GM12878 (cell line): ENCODE measurements at places on chromosomes 4 and X. TPM values are rescaled to one million over a fixed set of nuclear protein-coding genes. Genes with fewer than 3 reads are reported as not detected.

DNA sequence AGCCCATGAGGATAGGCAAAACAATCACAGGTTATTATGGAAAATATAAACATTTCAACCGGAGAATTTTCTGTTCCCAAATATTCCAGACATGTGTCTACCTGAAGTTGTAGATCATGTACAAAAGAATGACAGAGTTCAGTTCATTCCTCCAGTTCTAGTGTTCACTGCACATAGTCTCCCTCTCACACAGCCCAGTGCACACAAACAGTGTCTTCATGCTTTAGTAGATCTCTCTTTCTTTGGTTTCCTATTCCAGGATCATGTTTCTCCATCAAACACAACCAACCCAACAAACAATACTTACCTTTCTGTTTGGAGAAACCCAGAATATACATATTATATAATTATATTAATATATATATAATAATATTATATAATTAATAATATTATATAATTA is 671.9 kb downstream of the TRIML1 start:
- no peak for DNase-seq

DNA sequence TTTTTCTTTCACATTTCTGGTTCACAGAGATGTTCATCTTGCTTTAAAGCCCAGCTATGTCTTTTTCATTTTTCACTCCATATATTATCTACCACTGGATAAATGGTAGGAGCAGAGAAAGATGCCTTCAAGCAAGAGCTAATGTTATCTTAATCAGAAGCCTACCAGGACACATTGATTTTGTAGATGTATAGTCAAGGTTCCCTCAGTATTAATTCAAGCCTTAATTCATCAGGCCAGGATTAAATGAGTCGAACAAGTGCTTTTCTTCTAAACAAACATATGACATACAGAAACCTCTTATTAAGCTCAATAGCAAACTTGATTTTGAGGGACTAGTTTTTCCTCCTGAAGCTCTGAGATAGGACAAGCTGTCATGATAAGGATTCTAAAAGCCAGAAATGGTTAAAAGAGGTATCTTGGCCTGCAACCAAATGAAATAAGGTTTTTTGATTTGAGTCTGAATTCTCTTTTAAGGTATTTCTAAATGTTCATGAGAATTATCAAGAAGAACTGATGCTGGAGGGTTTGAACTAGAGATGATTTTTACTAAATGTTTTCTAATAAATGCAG is 81.7 kb upstream of the FTHL17 start:
- no peak for DNase-seq

DNA sequence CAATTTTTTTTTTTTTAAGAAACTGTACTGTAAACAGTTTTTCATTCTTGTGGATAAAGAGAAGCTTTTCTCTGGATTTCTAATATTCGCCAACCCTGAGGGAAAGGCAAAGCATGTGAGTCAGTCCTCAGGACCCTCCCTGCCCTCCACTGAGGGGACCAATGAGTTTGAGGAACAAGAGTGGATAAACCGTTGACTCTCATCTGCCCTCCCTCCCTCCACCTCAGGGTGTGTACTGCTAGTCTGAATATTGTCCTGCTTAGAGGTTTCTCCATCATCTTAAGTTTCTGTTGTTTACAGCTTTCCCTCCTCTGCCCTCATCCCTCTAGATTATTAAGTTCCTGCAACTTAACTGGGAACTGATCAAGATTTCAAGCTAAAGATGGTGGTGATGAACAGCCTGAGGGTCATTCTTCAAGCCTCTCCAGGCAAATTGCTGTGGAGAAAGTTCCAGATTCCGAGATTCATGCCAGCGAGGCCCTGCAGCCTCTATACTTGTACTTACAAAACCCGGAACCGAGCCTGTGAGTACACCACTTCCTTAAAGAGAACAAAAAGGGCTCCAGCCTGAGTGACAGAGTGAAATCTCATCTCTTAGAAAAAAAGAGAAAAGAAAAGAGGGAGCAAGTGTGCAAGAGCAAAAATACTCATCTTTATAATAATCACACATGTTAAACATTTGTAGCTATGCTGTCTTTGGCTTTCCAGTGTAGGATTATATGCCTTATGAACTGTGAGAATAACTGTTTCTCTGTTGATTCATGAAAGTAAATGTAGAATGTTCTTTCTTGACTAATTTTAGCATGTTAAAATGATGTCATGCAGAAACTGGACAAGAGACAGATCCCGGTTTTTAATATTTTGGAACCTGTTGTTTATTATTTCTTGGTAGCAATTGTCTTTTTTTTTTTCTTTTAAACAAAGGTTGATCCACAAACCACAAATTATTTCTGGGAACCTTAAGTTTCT is 11.9 kb downstream of the CA5B start:
- no peak for DNase-seq

GRCh38 chrX:17788439-17788838 is 51.1 kb downstream of the SCML1 start:
- no peak for DNase-seq

DNA sequence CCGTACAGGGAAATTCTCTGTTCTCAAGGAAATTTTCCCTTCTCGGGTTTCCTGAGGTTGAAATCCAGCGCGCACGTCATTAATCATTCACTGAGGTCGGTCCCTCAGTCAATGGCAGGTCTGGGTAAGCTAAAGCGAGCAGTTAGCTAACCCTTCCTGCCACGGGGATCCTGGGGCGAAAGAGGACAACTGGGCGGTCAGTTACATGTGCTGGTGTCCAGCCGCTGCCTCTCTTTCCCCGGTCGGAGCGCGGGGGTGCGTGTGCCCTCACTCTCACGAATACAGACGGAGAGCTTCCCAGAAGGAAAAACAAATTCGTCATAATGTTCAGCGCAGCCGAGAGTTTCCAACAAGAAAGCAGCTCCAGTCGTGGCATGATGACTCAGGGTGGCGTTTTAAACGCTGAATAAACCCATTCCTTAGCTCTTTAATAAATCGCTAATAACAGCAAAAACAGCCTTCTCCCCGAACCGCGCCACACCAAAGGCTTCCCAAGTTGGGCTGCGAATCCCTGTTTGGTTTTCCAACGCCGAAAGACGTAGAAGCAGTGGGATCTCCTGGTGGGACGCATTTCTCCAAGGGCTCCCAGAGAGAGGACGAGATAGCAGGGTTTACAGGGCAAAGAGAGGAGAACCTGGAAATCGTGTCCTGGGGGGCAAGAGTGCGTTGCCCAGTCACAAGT is 752 bp upstream of the FGF5 start:
- no peak for DNase-seq

The IL3RA gene
- 19.5 and 21.1 TPM in 2 replicates for total RNA-seq

The SMIM10L2A gene
- 0.03 TPM in 2 replicates for total RNA-seq
